Transverse colon (tissue), 4 donors: ENCODE measurements at places on chromosomes 11 and 22.

DNA sequence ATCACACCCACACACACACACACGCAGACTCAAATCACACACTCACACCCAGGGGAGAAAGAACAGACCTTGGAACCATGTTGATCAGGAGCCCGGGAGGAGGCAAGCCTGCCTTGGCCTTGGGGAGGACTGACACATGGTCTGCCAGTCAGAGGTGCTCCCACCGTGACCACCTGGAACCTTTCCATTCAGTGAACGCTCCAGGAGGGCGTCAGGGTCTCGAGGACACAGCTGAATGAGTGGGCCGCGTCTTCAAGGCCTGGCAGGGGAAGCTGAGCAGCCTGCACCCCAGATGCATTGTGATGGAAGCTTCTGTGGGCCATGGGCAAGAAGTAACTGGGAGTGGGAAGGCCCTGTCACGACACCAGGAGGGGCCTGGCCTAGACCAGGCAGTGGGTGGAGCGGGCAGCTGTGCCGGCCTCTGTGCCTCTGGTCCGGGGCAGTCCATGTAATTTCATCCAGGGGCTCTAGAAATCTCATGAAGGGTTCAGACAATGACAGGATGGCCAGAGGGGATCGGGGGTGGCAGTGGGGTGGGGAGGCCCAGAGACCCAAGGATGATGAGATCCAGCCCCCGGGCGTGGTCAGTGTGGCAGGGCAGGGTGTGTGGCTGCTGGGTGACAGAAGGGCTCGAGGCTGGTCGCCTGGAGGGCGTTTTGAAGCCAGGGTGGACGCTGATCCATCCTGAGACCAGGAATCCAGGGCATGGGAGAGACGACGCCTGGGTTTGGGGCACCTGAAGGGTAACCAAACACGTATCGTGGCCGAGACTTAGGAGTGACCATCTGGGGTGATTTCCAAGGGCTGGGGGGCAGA, 53.7 kb downstream of the IGF2 start:
- no peak for DNase-seq

DNA sequence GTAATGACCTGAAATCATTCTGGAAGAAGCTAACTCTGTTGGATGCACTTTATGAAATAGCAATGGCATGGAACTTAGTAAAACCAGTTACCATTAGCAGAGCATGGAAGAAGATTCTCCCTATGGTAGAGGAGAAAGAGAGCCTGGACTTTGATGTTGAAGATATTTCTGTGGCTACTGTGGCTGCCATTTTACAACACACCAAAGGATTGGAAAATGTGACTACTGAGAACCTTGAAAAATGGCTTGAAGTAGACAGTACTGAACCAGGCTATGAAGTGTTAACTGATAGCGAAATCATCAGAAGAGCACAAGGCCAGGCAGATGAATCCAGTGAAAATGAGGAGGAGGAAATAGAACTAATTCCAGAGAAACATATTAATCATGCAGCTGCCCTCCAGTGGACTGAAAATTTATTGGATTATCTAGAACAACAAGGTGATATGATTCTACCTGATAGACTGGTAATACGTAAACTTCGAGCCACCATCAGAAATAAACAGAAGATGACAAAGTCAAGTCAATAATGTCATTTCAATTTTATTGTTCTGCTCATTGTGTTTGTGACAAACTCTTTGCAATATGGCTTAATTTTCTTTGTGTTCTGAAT, 2.0 kb downstream of the JRKL start:
- no peak for DNase-seq

DNA sequence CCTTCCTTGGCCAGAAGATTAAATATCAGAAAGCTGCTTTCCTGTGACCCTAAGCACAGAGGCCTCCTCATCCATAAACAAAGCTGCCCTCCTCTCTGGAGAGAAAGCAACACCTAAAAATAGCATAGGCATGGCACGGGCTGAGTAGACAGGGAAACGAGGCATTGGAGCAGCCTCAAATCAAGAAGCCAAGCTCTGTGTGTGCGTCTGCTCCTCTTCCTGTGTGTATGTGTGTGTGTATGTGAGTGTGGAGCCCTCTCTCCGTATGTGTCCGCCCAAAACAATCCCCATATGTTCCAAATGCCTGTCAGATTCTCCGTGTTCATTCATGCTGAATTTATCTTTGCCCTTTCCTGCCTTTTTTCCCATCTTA, 24.0 kb downstream of the KCNJ5 start:
- no peak for DNase-seq

- no peak for DNase-seq
Measured at GRCh38 chr11:102430158-102430836, 22.3 kb downstream of the TMEM123 start.

DNA sequence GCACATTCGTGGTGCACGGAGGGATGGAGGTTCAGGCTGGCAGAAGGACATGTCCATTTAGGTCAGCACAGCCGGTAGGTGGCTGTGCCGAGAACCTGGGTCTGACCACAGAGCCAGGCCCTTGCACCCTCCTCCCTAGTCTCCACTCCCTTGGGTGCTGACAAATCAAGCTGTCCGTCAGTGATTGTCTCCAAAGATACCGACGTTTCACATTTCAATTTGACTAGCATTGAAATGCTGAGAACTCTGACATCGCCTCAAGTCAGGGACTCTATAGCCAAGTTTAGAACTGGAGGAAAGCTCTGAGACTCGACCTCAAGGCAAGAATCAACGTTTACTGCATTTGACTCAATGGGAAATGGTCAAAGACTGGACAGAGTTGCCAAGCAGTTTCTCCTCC, 1321.1 kb downstream of the TBC1D22A start:
- DNase-seq, result no peak

GRCh38 chr22:50719814-50720300, 18.1 kb upstream of the ACR start:
- DNase-seq, result no peak

DNA sequence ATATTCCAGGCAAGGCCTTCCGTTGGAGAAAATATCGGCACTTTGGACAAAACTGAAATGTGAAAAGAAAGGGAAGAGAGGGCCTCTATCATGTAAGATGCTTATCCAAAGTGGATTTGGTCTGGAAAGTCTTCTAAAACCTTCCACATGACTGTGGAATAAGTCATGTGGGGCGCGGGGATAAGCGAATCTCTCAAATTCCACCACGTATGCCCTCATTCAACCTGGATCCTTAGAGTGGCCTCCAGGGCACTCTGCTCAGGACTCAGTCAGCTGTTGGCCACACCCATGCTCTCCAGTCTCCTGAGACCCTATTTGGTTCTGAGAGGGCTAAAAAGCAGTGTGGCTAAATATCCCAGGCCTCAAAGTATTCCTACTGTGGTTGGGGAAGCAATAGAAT, 2.0 kb upstream of the TIMP3 start:
- no peak for DNase-seq

DNA sequence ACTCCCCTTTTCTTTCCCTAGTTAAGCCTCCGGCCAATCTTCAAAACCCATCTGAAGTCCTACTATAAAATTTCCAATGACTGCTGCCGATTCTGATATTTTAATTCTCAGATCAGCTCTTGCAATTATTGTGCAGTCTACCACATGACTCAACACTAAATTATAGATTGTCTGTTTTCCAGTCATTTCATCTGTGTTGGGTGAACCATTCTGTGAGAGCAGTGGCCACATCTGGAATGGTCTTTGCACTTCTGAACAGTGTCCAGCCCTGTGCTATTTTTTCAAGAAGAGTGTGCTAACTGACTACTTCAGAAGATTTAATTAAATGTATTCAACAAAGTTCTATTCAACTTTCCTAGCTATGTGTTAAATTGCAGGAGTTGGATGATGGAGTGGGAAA, 47.2 kb upstream of the MMP7 start:
- DNase-seq, result no peak

GRCh38 chr11:77515063-77515462, 41.2 kb upstream of the PAK1 start:
- DNase-seq, result no peak

DNA sequence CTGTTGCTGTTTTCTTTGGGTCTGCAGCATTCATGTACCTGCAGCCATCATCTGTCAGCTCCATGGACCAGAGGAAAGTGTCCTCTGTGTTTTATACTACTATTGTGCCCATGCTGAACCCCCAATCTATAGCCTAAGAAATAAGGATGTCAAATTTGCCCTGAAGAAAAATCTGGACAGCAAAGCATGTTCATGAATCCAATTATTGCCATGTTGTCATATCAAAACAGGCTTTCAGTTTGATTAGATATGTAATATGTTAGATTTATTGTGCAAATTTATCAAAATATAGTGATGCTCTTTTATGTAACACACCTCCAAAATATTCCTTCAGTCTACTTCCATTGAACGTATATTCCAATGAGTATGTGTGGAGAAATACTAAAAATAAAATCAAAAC, 15.4 kb upstream of the OR8G1 start:
- DNase-seq, result no peak

DNA sequence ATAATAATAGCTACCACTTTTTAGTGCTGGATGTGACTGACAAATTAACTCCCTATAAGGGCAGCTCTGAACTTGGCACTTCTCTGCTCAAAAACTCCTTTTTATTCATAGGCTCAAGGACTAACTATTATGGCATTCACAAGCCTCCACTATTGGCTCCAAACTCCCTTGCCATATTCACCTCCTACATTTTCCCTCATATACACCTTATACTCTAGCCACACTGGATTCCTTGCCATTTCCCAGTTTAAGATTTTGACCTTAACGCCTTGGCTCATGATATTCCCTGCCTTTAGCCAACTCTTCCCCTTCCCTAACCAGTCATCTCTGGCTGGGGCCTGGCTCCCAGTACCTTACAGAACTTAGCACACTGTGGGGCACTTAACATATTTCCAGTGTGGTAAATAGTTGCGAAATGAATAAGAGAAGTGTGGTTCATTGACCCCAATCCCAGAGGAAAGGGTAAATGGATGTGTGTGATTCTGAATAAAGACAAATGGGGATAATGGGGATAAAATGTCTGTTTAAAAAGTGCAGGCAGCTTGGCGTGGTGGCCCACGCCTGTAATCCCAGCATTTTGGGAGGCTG, 40.0 kb upstream of the SORL1 start:
- no peak for DNase-seq

GRCh38 chr11:103368145-103368544, 258.9 kb downstream of the DYNC2H1 start:
- DNase-seq, result no peak

DNA sequence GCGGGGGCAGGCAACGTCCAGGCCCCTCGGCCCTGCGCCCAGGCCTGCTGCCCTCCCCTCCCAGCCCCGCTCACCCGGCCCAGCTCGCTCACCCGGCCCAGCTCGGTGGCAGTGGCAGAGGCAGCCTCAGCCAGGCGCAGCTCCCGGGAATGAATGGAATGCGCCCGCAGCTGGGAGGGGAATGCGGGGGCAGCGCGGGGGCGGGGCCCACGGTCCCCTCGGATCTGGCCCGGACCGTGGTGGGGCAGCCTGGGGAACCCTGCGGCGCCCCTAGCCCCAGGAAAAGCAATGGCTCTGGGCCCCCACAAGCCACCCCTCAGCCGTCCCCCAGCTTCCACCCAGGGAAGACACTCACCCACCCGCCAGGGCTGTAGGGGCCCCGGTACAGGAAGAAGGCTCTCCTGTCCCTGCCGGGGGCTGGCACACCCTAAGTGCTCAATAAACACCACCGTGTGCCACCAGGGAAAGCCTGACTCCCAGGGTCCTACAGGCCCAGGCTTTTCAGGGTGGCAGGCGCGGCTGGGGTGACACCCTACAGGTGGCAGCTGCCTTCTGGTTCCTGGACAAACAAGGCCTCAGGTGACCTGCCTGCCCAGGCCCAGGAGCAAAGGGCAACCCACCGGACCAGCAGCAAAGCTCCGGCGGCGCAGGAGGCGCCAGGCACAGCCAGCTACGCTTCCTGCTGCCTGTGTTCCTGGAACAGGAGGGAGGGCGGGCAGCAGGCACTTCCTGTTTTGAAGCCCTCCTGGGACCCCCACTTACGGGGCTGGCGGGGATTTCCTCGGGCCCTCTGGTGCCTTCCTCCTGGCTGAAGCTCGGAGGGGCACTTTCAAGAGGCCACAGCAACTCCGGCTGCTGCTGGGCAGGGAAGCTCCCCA, 13.8 kb downstream of the PLXNB2 start:
- DNase-seq, result peak; percentile 85

DNA sequence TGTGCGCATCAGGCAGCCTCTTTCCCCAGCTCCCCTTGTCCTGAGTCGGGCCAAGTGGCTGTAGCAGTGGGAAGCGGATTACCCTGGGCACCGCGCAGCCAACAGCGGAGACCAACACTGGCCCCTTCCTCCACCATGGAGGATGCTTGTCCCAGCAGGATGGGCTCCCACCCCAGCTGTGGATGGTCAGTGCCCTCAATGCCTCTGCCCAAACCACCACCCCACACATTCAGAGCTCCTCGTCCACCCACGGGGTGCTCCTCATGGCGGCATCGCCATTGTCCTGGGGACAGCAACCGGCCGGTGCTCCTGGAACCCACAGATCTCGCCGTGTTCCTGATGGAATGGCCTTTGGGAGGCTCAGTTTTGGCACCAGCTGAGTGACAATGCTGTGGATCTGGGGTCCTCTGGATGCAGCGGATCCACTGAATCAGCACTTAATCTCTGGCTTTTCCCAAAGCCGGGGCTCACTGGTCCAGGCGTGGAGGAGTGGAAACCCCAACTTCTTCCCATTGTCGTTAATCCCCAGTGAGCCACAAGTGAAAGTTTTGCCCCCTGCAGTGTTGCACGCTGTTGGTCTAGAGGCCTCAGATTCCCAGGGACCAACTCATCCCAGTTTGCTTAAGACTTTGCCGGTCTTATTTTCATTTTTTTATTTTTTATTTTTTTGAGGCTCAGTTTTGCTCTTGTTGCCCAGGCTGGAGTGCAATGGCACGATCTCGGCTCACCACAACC, 4.1 kb upstream of the B4GALNT4 start:
- DNase-seq, result no peak

GRCh38 chr11:118263695-118264568, at the start of gene MPZL2:
MPZL2 (minus strand) TSS chr11:118264297; CDS start chr11:118264153, 144 bp downstream.
- peak; percentile 86 for DNase-seq

DNA sequence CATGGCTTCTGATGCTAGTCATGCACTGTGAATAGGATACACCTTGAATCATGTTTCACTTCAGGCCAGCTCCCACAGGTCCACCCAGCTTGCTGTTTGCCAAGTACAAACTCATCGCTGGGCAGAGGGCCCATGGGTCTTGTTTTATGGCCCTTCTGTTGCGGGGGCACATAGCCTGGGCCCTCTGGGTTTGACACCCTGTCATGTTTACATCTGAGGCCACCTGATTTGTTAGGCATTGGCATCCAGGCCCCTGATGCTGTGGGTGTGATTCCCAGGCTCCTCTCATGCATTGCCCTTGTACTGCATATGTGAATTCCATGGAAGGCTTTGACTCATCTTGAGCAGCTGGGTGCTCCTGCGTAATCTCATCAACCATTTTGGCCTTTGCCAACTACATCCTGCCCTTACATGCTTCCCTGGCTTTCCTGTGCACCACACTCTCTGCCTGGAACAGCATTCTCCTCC, 32.6 kb downstream of the PPFIBP2 start:
- DNase-seq, result no peak

DNA sequence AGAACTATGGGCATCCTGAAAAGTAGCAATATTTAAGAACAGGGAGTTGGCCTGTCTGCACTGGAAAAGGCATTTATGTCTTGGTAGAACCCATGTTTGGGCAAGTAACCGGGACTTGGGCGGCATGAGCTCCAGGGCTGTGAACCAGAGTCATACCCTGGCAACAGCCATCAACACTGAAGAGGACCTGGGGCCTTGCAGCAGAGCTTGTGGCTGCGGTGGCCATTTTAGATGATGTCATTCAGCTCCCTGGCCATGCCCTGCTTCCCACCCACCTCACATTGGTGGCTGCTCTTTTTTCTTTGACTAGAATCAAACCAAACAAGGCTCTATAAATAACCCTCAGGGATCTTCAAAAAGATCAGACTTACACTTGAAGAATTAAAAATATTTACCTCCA, 26.6 kb downstream of the EHF start:
- no peak for DNase-seq

- DNase-seq, result no peak
Measured at GRCh38 chr22:31241200-31241599, 29.1 kb downstream of the LIMK2 start.

- peak; percentile 42 for DNase-seq
Measured at GRCh38 chr11:66126808-66127555, 56.9 kb downstream of the PACS1 start.
